ENCODE measurements at places on chromosomes 1 and 21.
A peak's percentile ranks its signal among the peaks of the same experiment; 100 is the strongest.

DNA sequence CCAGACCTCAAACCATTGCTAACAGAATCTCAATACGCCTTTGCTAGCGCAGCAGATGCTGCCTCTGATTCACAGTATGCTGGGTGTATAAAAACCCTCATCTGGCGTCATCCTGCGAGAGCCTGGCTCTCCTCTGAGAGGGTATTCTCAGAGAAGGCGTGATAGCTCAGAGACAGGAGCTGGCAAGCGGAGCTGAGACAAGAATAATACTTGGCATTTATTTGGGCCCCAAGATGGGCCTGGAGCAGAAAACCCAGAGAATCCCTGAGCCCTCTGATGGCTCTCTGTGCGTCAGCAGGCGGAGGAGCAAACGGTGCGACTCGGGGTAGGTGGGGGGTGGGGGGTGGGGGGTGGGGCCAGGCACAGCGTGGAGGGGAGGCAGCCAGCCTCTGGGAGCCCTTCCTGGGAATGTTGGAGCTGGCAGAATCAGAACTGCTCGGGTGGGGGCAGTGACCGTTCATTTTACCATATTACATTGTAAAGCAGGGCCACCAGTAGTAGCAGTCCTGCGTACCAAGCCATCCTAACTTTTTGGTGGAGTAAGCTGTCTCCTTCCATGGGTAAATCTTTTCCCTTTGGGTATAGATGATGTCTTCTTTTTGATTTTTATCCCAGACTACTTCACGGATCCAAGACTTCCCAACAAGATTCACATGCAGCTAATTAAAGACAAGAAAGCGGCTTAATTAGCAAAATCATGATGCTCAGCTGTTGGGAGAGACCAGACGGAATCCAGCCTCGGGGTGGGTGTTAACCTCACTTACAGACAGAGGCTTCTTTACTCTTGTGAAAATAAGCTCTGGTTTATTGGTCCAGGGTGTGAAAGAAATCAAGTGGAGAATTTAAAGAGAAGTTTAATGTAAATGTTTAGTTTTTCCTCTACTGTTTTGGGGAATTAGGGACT is 7.1 kb downstream of the RIIAD1 start:
- DNase-seq = no peak

DNA sequence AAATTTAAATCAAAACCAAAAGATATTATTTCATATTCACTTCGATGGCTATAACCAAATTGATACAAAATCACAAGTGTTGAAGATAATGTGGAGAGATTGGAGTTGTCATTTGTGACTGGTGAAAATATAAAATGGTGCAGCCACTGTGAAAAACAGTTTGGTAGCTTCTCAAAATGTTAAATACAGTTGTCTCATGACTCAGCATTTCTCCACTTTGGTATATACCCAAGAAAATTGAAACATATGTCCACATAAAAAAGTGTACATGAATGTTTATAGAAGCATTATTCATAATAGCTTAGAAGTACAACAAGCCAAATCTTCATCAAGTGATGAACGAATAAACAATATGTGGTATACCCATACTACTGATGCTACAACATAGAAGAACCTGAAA is 318.5 kb downstream of the BRINP3 start:
- no peak for DNase-seq

- DNase-seq = no peak
These were observed 7.8 kb downstream of the DMRTA2 start for GRCh38 chr1:50415235-50416149.

- DNase-seq = no peak
These were observed 183.0 kb downstream of the HIVEP3 start for GRCh38 chr1:41735631-41736260.

DNA sequence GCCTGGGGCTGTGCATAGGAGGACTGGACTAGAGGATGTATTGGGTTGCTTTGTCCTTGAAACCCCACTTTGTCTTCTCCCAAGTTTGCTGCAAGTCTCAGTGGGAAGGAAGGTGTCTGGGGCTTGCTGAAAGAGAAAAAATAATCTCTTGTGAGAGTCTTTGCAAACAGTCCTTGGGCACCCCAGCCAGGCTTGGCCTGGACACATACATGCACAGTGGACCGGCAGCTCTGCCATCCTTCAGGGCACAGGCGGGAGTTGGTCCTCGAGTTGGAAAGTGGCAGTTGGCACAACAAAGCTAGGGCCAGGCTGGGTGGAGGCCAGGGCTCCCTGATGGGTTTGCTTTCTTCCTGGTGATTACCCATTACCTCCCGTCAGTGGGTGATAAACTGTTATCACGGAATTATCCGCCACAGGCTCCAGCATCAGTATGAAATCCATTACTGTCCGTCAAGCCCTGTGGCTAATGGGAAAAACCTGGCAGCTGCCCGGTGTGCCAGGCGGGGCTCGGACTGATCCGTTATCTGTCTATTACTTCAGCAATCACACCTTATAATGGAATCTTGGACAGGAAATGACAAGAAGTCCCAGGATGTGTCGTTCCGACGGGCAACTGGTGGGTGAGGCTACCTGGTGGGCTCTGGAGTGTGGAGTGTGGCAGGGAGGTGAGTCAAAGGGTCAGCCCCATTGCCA is 265.7 kb downstream of the GRIK3 start:
- no peak for DNase-seq

DNA sequence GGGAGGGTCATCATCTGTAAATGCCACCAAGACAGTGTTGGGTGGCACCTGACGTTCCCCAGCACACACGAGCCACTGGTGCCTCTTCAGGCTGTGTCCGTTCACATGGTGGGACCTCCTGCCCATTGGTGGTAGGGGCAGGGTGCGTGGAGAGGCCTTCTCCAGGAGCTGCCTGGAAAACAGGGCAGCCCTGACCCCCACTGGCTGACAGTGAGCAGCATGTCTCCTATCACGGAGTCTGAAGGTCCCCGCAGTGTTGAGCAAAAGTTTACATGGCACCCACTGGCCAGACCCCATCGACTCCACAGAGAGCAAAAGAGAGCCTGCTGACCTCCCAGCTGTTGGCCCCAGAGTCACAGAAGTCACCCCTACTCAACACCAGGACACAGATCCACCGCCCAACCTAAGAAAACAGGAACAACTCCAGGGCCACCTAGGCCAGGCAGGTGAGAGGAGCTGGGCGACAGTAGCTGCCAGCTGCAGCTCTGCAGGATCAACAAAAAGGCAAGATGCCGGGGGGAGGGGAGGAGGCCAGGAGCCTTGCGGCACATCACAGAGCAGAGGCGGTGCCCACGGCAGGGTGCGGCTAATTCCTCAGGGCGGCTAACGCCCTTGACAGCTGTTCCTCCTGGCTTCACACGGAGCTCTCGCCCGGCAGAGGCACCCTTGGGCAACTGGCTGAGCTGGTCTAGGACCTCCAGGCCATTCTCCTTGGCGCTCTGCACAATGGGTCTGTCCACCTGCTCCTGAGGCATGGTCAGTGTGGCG is 14.4 kb upstream of the IFI6 start:
- no peak for DNase-seq

GRCh38 chr1:166978821-166979220 is 3.5 kb upstream of the ILDR2 start:
- no peak for DNase-seq

- no peak for DNase-seq
These were observed 1000.6 kb upstream of the PRMT6 start for GRCh38 chr1:106055855-106056254.

- no peak for DNase-seq
These were observed 10.7 kb upstream of the CSRP1 start for GRCh38 chr1:201517631-201518030.

DNA sequence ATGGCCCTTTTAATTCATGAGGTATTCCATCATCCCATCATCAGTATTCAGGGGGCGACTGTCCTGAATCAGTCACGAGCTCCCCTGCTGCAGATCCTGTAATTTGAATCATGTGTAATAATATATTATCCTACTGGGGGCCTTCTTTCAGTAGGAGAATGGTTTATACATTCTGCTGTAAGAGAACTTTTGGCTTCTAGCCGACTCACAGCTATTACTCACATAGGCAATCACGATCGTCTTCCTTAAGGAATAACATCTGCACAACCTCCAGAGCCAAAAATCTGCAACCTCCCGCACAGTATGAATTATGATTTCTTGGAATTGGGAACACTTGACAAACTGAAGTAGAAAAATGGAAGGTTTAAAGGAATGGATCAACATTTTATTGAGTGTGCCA is 343.0 kb downstream of the USP25 start:
- DNase-seq = no peak

DNA sequence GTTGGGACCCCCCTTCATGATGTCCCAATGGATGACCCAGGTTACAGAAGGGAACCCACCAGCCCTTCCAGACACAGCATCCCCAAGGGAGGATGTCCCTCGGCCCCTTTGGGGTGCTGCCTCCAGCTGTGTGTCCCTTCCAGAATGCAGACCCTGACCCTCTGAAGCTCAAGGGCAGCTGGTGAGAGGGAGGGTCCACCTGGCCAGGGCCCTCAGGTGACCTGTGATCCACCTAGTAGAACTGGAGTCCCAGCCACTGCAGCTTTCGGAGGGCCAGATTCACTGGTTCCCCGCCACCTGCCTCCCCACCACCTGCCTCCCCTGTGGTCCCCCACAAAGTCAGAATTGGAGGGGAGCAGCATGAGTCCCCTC is 9.6 kb upstream of the TFF1 start:
- no peak for DNase-seq

GRCh38 chr1:19825298-19825697 is 10.2 kb upstream of the RNF186 start:
- no peak for DNase-seq

- DNase-seq = peak; percentile 55
These were observed 15.4 kb downstream of the LMNA start for GRCh38 chr1:156129687-156130577.

Measured in stimulated activated CD8-positive, alpha-beta memory T cell treated with anti-CD3 and anti-CD28 coated beads, Interleukin-7, amount 100 ng/mL, for 1 hour (primary cell).